Activated CD8-positive, alpha-beta memory T cell treated with anti-CD3 and anti-CD28 coated beads, Interleukin-2, amount 50 U/mL, for 4 hours (primary cell): ENCODE measurements at places on chromosomes 7 and 10.

- no peak for DNase-seq
Measured at GRCh38 chr7:157219154-157219553, 80.4 kb downstream of the UBE3C start.

- DNase-seq, result no peak
Measured at GRCh38 chr7:47493976-47494911, 87.7 kb downstream of the TNS3 start.

DNA sequence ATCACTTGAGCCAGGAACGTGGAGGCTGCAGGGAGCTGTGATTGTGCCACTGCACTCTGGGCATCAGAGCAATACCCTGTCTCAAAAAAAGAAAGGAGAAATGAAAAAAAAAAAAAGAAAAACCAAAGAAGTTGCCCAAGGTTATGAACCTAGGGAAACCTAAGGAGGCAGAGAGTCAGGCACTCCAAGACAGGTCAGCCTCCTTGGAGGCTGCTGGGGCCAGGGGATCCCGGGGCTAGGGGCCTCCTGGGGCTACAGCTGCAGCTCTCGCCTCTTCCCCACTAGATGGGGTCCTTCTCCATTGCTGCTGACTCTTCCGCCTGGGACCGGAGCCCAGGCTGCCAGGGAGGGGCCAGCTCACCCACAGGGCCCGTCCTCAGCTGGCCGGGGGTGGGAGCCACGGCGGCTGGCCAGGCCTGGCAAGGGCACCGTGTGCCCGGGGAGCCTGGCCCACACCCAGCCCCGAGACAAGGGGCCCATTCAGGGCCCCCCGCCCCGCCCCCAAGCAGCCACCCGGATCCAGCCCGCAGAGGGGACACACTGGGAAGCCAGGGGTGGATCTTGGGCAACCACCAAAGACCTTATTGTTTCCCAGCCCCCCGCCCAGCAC lies 1.7 kb upstream of the SPACDR start:
- DNase-seq, result no peak

GRCh38 chr10:47047577-47048525 lies 136.6 kb downstream of the PTPN20 start:
- peak; percentile 77 for DNase-seq

- DNase-seq, result no peak
Measured at GRCh38 chr7:137670222-137671064, 176.3 kb downstream of the DGKI start.

DNA sequence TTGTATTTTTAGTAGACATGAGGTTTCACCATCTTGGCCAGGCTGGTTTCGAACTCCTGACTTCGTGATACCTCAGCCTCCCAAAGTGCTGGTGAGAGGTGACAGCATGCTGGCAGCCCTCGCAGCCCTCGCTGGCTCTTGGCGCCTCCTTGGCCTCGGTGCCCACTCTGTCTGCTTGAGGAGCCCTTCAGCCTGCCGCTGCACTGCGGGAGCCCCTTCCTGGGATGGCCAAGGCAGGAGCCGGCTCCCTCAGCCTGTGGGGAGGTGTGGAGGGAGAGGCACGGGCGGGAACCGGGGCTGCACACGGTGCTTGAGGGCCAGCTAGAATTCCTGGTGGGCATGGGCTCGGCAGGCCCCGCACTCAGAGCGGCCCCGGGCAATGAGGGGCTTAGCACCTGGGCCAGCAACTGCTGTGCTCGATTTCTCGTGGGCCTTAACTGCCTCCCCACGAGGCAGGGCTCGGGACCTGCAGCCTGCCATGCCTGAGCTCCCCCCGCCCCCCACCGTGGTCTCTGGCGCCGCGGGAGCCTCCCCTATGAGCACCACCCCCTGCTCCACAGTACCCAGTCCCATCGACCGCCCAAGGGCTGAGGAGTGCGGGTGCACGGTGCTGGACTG lies 96.5 kb upstream of the RHOBTB1 start:
- no peak for DNase-seq

DNA sequence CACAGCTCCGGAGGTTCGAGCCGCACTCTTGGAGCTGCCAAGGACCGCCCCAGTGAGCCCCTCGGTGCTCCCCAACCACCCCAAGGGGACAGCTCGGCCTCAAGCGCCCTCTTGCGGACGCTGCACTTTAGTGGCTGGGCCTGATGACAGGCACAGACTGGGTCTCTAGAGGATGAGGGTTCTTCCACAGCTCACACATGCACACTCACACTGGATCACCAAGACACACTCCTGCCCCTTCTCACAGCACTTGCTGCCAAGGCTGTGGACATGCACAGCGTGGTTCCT lies 2.1 kb downstream of the RET start:
- no peak for DNase-seq

DNA sequence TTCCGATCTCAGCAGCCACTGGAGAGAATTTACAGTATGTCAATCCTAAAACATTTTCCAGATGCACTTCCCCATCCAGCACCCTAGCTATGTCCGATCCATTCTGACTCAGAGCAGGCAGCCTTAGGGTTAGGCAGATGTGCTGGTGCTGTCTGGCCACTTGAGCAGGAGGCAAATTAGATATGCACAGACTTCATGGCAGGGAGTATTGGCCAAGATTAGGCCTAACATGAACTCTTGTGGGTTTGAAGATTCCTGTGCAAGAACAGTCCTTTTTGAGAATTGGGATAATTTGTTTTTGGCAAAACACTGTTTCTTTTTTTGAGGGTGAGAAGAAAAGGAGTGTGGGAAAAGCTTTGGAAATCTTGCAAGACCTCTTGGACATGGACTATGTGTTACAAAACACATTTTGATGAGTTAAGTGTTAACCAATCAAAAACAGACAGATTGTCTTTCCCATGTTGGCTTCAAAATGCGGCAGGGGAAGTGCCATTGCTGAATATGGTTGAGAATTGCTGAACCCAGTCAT lies 218.6 kb upstream of the INHBA start:
- DNase-seq, result no peak

DNA sequence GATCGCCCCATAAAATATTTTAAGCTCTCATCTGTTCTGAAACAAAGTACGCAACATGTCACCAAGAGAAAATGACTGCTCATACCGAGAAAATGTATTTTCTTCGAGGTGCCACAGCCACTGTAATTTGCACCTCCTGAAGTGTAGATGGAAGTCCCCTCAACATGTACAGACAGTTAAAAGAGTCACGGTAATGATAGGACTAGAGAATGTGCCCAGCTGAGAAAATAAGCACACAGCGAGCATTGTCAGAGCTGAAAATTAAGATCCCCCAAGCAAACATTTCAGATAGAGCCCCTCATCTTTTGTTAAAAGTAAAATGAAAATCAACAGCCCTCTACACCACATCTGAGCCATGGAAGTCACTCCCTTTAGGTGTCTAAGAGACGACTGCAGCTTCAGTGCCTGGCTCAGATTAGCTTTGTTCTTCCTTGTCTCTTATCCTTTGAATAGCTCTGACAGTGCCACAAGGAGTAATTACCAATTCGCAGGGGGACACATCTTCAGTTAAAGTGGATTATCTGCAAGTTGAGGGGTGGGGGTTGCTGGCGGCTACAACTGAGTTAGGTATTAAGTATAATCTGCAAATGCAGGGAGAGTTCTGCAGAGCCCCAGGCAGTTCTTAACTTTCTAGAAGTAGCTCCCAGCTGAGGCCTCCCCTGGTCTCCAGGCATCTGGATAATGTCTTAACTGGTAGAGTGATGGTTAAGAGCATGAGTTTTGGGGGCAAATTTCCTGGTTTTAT lies 222.7 kb upstream of the C7orf33 start:
- no peak for DNase-seq

DNA sequence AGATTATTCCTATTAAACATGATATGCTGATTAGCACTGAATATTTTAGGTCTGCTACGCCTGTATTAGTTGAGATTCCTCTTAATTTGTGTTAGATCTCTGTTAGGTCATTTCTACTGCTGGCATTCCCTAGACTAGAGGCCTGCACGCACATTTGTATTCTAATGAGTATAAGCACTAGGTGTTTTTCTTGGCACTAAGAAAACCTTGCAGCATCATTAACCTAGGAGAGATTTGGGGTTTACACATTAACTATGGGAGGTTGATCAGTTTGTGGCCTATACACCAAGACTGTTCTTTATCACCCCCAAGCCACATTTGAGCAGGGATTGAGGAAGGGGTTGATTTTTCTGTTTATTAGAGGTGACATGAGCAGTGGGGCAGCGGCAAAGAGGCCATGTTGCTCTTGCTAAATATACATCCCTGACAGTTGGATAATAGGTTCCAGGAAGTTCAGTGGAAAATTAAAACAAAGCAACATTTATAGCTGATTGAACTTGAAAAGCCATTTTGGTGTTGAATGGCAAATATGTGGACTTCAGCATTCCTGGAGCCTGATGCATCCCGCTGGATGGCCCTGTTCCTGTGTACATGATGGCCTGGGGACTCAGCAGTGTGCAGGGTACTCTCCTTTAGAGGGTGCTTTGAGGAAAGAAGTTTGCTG lies 65.2 kb downstream of the GBF1 start:
- DNase-seq, result no peak
